Psoas muscle (tissue), 8 donors: ENCODE measurements at places on chromosomes 7 and 10. TPM values are rescaled to one million over a fixed set of nuclear protein-coding genes. Genes with fewer than 3 reads are reported as not detected.

Gene CCM2
- polyA plus RNA-seq, result 110 TPM

Gene WIPF3
- polyA plus RNA-seq, result 3.3 TPM

Gene PDE6C
- not detected for polyA plus RNA-seq

Gene UNCX
- polyA plus RNA-seq, result not detected

Gene ZDHHC6
- polyA plus RNA-seq, result 10.7 TPM

Gene C7orf57
- 0.01 TPM for polyA plus RNA-seq

GRCh38 chr10:50937230-50937907 is 51.9 kb upstream of the A1CF start:
- no peak for DNase-seq

- DNase-seq, result no peak
Measured at GRCh38 chr7:69803699-69804516, 205.6 kb downstream of the AUTS2 start.

DNA sequence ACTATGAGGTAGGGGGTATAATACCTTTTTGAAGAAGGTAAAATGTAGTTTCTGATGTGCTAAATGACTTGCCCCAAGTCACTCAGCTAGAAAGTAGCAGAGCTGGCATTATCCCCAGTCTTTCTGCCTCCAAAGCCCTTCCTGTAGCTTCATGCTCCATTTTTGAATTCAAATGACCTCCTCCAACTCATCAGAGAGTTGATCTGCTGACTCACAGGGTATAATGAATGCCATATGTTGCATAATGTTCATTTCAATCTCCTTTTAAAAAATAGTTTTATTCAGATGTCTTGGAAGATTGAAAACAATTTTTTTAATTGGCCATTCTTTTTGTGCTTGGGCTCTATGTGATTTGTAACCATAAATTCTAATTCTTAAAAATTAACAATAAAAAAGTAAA is 272.8 kb upstream of the IMMP2L start:
- DNase-seq, result no peak

GRCh38 chr10:49068209-49068608 is 47.1 kb downstream of the VSTM4 start:
- DNase-seq, result no peak

DNA sequence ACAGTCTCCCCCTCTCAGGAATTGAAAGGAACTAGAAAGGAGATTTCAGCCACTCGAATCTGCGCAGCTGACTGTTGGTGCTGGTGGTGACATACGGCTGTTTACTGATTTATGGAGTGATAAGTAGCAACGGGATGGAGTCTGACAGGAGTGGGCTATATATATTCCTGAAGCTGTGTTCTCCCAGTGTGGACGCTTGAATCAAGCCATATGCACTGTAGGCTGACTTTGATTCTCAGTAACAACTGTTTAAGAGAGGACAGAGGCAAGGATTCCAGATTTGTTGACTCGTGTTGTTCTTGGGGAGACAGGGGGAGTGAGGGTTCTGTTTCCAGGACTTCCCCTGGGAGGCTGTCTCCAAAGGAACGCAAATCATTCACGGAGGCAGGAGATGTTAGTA is 260.1 kb upstream of the AUTS2 start:
- DNase-seq, result no peak

DNA sequence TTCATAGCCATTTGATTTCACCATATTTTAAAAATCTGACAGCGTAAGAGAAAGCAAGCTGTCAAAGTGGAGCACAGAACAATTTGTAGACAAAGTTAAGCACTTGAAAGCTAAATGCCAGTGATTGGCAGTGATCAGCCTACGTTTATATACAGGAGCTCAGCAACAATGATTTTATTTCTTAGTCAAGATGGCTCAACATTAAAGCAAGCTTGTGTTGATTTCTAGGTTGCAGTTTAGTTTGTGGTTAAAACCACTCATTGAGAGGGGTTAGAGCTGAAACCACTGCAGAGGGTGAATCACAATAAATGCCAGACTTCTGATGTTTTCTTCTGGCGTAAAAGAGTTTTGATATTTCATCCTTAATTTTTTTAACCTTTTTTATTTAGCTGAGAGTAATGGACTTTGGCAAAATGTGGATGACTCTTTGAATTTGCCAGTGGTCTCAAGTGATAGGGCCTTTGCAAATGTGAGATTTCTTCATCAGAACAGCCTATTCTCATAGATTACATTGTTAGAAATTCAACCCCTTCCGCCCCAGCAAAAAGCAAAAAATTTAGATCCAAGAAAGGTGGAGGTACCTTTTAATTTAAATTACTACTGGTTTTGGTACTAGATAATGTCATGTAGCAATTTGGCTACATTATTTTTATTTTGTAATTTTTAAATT is 73.8 kb downstream of the SHOC2 start:
- no peak for DNase-seq
